Spleen (tissue), 13 donors: ENCODE measurements at places on chromosomes 3 and 15.

DNA sequence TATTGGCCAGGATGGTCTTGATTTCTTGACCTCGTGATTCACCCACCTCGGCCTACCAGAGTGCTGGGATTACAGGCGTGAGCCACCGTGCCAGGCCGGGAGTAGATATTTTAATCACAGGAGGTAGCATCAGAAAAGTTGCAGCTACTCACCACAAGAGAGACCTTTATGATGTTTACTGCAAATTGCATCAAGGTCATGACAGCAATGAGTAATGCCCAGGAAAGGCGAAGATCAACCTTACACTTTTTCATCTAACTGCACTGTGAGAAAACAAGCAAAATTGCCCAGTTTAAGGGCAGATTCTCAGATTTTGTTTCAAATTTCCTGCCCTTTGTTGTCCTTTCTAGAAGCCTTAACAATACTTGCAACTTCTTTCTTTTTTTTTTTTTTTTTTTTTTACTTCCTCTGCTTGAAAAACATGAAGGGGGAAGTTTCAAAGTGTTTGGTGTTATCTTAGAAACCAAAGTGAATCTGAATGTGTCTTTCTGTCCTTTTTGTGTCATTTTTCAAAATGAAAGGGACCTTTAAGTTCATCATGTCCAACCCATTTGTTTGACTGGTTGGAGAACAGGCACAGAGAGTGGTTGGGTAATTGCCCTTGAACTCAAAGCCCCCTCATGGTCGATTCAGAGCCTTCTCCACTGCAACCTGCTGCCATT lies 25.0 kb downstream of the TGFBR2 start:
- no peak for DNase-seq

DNA sequence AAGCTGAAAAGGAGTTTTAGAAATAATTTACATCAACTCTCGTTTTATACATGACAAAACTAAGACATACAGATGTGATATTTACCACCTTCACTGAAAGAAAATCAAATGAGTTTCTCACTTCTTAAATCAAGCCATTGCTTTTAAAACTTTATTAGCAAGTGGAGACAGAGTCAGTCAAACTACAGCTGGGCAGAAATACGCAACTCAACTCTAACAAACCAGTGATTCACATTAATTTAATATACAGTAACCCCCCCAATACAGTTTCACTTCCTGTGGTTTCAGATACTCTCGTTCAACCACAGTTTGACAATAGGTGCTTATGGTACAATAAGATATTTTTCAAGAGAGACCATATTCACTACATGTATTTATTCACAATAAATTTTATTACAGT lies 477.1 kb downstream of the MAGI1 start:
- DNase-seq, result no peak

DNA sequence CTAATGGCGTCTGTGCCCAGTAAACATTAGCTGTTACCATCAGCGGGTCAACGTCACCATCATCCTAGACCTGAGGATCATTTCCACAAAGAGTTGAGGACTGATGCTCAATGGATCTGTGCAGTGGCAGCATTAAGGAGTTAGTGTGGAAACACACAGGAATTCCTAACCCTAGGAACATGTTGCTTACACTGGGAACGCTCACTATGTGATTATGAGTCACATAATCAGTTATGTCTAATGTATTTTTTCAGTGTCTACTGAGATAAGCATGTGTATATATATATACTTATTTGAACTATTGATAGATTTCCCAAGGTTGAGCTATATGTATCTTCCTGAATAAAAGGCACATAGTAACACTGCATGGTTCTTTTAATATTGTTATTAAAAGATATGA lies 19.0 kb downstream of the ARNT2 start:
- DNase-seq, result no peak

DNA sequence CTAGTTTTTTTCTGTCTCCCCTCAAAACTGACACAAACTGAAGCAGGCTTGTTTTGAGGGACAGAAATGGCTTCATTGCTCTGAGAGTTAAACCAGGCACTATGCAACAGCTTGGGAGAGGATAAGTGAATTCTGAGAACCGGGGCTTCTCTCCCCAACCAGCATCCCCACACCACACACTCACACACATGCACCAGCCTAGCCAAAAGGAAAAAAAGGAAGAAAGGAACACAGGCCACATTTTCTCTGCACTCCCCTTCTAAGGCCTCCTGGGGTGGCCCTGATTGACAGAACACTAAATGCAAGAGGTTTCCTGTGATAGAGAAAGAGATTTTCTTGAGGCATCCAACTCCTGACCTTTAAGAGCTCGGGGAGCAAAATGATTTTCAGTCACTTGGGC lies 177.5 kb downstream of the TLE3 start:
- no peak for DNase-seq

DNA sequence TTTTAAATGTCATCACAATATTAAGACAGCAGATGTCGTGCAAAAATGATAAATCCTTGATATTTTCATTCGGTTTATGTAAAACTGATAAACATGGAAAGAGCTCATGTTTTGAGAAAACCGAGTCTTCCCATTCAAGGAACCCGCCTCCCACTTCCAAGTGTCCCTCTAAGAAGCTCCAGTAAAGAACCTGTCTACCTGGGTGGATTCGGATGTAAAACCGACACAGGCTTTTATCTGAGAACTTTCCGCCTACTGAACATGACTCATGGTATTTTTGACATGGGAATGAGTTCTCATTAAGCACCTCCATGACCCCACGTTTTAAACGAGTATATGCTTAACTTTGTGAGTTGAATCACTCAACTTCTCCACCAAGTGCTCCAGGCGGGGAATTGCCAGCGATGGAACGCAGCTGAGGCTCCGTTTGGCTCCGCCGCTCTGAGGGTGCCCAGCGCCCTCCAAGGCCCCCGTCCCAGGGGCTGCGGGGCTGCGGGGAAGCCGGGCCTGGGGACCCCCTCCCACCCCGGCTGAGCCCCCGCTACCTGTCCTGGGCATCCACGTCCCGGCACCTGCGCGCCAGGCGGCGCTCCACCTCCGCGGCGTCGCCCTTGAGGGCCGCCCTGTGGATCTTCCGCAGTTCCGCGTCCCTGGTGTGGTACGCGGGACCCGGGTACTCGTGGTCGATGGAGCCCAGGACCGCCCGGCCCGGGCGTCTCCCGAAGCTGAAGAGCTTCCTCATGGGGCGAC lies 119.9 kb downstream of the LMLN start:
- DNase-seq, result no peak

GRCh38 chr15:90665288-90666134 lies 51.6 kb upstream of the BLM start:
- DNase-seq, result peak; percentile 90

DNA sequence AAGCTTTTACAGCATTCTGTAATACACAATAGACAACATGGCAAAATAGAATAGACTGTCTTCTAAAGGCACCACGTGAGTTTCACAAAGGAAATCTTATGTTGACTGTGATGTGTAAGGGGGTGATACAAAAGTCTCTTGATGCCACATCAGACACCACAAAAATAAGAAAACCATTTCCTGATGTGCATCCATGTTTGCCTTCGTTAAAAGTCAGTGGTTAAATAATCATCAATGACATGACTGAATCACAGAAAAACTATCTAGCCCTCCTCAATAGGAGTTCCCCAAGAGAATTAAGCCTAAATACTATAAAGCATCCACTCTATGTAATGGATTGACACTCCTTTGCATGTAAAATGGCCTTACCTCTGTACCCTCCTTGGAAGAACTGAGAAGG lies 198.6 kb upstream of the SLC2A2 start:
- no peak for DNase-seq

GRCh38 chr15:51731549-51732267 lies 5.7 kb downstream of the LYSMD2 start:
- no peak for DNase-seq

DNA sequence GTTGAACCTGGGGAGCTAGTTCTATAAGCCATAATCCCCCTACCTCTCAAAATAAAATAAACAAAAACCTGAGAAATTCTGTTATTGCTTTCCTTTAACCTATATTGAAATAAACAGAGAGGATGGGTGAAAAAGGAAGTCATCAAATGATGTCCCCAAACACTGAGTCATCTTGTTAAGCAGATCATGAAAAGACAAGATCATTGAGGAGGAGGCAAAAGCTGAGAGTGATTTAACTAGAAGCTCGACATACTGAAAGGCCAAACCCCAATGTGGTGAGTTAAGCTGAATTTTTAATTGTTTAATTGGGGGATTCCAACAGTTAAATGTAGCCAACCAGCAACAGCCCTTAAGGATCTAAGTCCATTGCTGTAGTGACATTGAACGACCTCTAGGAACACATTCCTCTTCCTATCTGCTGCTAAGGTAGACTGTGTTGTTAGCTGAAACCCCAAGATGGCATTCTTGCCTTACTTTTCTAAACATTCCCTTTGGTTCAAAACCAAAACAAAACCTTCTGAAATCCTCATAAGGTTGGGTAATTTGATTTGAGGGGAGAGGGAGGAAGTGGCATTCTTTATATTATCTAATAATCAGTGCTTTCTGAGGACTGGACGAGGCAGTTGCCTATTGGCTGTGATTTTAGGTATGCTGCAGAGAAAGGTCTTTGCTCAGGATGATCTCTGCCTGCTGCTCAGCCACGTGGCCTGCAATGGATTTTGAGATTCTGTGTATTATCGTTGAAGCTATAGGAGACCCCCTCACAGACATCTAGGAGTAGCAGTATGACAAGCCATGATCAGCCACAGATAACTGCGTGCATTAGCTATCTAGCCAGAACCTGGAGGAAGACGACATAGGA lies 62.7 kb upstream of the BNIP2 start:
- DNase-seq, result no peak

DNA sequence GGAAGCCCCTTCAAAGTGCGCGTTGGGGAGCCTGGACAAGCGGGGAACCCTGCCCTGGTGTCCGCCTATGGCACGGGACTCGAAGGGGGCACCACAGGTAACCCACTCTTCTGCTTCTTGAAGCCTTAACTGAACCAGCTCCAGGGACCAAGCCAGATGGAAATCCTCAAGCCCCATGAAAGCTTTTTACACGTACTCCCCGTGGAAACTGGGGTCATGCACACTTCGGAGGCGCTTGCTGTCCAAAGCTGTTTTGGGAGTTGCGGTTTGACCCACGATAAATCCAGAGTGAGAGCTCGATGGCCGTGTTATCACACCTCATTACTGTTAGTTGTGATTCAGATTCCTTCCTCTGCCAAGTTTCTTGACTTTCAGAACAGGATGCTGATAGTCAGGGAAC lies 47.5 kb downstream of the DNASE1L3 start:
- no peak for DNase-seq

- no peak for DNase-seq
These were observed 112.5 kb downstream of the RAP2B start for GRCh38 chr3:153274561-153274960.

- no peak for DNase-seq
These were observed 296.9 kb downstream of the RAP2B start for GRCh38 chr3:153458881-153459280.

- DNase-seq, result no peak
These were observed 504.1 kb downstream of the NTRK3 start for GRCh38 chr15:87752250-87752951.
